ENCODE measurements at places on chromosomes 7 and 10.

DNA sequence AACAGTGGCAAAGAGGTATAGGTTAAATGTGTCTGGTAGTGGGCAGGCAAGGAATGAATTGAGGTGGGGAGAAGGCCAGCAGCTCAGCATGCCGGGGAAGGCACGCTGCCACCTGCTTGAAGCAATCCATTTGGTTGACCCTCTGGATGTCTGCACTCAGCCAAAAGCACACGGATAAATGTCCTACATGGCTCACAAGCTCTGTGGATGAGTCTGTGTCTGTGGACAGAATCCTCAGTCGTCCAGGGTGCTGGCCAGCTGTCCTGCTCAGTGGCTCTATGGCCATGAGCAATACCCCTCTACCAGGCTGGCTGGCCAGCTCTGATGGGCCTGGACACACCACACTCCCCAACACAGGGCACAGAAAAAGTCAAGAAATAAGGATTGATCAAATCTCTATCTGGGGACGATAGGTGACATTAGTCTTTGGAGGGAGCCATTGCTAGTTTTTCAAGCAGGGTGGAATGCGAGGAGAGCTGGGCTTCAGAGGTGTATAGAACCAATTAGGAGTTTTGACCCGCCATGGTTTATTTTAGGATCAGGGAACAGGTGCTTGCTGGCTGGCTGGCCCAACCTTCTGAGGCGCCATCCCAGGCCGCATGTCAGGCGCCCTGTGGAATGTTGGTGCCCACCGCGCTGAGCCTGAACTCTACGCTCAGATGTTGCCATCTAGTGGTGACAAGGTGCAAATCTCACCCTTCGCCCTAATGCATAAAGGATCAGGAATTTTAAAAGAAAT lies 493.4 kb downstream of the TNS3 start:
- peak; percentile 42 for DNase-seq

DNA sequence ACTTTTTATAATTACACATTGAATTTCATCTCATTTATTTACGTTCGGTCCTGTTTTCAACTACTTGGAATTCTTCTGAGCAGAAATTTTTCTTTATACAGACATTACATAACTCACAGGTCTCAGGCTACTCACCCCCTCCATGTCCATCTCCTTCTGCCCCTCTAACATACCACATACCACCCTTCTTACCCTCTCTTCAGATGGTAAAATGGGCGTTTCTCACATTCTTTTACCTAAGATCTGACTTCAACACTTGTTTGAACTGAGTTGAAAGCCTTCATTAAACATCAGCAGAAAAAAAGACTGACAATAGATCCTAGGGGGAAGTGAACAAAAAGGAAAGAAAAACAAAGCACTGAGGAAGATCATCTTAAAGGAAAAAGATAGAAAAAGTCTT lies 309.7 kb downstream of the CTNNA3 start:
- DNase-seq, result no peak

GRCh38 chr10:128287921-128288320 lies 161.7 kb upstream of the MKI67 start:
- no peak for DNase-seq

DNA sequence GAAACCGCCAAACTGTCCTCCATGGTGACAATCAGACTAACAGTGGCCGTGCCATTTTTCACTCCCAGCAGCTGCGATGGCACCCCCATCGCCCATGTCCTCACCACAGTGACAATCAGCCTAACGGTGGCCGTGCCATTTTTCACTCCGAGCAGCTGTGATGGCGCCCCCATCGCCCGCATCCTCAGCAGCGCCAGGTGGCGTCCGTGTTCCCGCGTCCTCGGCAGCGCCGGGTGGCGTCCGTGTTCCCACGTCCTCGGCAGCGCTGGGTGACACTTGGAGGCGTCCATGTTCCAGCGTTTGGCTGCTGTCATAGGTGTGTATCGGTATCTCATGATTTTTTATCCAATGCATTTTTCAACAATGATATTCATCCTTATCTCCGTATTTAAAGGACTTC lies 267.3 kb downstream of the PTPRN2 start:
- DNase-seq, result no peak

- no peak for DNase-seq
Observed at GRCh38 chr7:134509010-134509409, 18.4 kb upstream of the AKR1B10 start.

DNA sequence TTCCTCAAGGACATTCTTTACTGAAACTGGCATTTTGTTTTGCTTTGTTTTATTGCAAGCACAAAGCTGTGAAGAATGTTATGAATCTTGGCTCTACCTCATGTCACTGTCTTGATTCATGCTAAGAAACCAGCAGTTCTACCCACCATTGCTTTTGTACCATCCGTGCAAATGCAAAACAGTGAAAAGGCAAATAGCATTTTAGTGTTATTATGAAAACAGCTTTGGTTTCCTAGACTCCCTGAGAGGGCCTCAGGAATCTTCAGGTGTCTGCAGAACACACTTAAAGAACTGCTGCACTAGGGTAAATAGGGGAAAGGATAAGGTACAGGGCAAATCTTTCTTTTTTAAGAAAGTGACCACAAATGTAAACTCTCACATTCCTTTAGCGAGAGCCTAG lies 318.9 kb downstream of the AHR start:
- no peak for DNase-seq

DNA sequence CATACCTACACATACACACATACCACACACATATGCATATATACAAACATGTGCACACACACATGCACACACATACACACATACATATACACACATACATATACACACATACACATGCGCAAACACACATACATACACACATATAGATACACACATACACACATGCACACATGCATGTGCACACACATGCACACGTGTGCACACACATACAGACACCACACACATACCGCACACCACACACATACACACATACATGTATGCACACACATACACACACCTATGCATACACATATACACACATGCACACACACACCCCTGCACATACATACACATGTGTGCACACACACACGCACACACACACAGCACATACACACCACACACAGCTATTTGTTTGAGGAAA lies 236.5 kb downstream of the WDR11 start:
- DNase-seq, result no peak

DNA sequence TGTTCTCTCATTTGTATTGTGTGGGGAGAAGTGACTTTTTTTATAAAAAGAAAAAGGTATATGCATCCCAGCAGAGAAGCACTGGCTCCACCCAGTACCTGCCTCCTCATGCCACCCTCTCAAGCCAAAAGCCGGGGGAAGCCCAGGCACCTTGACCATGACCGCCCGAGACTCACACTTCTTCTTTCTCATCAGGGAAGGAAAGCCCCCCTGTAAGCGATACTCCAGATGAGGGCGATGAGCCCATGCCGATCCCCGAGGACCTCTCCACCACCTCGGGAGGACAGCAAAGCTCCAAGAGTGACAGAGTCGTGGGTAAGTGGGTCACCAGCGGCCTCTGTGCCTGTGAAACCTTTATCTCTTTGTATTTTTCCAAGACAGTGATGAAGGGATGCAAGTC lies 22.9 kb downstream of the IKZF1 start:
- no peak for DNase-seq

GRCh38 chr7:26444555-26444954 lies 152.9 kb downstream of the SNX10 start:
- DNase-seq, result no peak

GRCh38 chr10:99374526-99374925 lies 45.4 kb downstream of the CNNM1 start:
- DNase-seq, result no peak
